ENCODE measurements at places on chromosomes 12 and 14.

DNA sequence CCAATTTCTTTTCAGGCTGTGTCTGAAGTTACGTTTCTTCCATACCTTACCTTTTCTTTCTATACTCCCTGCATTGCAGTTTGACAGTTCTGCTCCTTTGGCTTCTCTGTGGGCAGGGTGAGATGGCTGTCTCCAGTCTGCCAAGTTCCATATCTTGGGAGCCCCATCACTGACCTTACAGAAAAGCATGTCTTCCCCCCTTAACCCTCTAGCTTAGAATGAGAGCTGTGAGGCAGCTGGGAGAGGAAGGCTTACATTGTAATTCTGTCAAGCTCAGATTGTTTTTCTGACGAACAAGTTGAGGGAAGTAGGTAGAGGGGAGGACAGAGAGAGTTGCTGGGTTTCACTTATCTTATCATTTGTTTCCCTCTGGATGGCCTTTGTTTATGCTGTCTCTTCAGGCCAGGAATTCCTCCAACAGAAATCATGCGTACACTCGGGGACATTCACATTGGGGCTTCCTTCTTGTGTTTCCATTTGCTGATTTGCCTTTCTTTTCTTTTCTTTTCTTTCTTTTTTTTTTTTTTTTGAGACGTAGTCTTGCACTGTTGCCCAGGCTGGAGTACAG is 9.3 kb downstream of the DAAM1 start:
- no peak for DNase-seq

DNA sequence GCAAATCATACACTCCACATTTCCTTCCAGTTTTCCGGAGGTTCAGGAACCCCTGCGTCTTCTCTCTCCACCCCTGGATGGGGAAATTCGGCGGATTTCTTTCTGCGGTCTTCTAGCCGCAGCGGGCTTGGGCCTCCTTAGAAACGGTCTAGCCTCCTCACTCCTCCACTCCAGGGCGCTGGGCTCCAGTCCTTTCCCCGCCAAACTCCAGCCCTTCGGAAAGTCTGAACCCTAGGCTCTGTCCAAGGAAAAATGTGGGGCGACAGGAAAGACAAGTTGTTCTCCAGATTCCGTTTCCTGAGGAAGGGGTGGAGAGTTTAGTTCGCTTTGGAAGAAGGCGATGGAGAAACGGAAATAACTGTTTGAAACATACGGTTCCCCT is 1.4 kb upstream of the HOXC10 start:
- no peak for DNase-seq

GRCh38 chr14:43003845-43004244 is 1397.2 kb downstream of the LRFN5 start:
- DNase-seq = no peak

- DNase-seq = no peak
Measured at GRCh38 chr12:129788506-129789084, 115.2 kb downstream of the TMEM132D start.

- DNase-seq = no peak
Measured at GRCh38 chr12:52836042-52836466, 1.9 kb upstream of the KRT79 start.

DNA sequence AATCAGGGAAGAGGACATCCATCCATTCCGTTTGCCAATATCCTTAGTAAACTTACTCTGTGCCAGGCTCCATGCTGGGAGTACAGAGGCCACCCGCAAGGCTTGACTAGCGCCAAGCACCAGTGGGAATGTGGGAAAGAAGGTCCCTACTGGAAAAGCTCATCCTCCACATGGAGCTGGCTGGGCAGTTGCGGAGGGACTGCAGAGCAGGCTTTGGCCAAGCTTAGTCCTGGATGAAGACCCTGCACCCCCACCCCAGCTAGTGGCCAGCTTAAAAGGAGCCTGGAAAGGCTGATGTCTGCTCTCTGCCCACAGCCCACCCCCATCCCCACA is 22.4 kb upstream of the EIF2B2 start:
- no peak for DNase-seq

DNA sequence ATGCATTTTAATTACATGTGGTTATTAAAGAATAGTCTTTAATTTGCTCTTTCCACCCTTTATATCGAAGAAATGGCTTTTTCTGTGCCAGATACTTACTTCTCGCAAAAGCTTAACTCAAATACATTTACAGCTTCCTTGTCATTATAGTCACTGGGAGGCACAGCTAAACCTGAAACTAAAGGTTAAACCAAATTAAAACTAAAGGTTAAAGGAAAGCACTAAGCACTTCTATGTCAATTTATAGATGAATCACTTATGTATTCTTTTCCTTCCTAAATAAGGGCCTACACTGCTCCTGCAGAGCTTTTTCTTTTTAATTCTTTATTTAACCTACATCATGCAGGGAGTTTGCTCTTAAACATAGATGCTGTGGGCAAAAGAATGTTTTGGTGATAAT is 9.1 kb downstream of the C14orf93 start:
- no peak for DNase-seq

- no peak for DNase-seq
Measured at GRCh38 chr12:116278279-116278626, 760 bp upstream of the MED13L start.

- DNase-seq = no peak
Measured at GRCh38 chr12:30200864-30201263, 417.1 kb upstream of the TMTC1 start.

Data from CD4-positive, alpha-beta T cell treated with Interleukin-15 for 1 hour (primary cell).